Stomach (tissue), 19 donors: ENCODE measurements at places on chromosomes 11 and 22.

DNA sequence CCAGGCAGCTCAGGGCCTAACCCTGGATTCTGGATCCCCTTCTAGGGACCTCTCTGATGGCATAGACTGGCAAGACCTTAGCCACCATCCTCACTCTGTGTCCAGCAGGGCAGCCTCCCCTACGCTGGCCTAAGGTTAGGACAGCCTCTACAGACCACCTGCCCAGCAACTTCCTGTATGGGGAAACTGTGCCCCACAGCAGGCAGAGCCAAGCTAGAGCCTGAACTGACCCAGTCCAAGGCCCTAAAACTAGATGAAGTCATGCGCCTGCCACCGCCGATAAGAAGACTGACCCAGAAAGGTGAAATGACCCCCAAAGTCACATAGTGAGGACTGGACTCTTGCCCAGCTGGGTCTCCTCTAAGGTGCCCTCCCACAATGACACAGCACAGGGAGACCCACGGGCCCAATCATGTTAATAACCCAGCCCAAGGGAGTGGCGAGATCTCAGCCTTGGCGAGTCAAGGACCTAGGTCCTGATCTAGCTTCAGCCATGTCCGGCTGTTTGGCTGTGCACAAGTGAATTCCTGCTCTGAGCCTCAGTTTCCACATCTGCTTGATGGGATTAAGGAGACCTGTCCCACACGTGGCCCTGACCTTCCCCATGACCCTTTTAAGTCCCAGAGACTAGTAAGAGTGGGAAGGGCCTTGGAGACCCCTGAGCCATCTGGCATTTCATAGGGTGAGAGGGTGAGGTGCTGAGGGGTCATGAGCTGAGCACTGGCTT lies 17.6 kb downstream of the STARD10 start:
- no peak for DNase-seq

DNA sequence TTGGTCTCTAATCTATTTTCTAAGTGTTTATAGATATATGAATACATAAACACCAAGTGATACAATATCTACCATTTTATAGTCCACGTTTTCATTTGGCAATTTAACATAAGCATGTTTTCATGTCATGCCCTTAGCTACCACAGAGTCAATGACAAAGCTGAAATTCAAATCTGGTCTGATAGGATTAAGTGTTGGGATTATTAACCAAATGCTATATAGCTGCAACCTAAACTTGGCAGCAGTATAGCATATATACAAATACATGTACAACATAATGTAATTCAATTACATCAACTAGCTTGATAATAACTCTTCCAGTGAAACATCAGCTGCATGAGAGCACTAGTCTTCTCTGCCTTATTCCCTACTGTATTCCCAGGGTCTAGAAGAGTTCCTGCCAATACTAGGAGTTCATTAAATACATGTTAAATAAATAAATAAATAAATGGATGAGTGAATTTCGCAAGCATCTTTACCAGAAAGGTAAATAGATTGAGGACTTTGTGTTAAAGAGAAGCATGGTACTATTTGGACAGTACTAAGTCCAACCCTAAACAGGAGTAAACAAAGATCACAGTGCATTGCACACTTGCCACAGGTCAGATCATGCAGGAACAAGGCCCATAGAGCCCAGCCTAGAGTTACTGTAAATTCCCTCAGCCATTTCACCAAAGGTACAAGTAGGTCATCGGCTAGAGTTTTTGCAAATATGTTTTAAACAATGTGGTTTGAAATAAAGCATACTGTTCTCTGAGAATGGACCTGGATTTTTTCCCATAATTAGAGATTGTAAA lies 12.8 kb downstream of the SAA4 start:
- DNase-seq: no peak

- no peak for DNase-seq
Observed at GRCh38 chr11:44248109-44248508, 61.8 kb downstream of the ALX4 start.

DNA sequence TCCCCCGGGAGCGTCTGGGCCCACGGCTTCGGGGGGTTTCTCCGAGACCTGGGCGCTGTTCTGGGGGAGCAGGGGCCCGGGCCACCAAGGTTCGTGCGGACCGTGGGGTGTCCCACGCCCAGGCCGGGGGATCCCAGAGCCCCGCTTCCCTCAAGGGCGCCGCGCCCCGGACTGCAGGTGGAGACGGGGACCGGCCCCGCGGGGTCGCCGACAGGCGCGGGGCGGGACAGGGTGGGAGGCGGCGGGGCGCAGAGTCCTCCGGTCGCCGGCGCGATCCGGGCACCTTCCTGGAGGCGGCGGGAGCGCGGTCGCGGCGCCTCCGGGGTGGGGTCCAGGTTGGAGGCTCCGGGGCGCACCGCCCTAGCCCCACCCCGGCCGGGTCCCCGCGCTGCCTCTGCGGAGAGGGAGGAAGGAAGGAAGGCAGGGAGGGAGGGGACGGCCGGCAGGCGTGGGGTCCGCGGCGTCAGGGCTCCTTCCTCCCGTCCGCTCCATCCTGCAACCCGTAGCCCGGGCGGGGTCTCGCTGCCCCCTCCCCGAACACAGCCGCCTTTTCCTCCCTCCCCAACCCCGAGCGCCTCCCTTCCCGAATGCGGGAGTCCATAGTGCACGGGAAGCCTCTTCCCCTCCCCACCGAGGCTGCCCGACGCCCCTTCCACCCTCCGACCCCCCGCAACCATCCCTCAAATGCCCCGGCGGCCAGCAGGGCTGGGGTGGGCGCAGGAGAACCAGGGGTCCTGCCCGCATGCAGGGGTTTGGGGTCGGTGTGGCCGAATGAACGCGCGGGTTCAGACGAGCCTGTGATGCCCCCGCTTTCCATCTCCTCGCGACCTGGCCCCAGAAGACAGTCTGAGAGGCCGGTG lies 4.3 kb upstream of the ZBED4 start:
- no peak for DNase-seq

DNA sequence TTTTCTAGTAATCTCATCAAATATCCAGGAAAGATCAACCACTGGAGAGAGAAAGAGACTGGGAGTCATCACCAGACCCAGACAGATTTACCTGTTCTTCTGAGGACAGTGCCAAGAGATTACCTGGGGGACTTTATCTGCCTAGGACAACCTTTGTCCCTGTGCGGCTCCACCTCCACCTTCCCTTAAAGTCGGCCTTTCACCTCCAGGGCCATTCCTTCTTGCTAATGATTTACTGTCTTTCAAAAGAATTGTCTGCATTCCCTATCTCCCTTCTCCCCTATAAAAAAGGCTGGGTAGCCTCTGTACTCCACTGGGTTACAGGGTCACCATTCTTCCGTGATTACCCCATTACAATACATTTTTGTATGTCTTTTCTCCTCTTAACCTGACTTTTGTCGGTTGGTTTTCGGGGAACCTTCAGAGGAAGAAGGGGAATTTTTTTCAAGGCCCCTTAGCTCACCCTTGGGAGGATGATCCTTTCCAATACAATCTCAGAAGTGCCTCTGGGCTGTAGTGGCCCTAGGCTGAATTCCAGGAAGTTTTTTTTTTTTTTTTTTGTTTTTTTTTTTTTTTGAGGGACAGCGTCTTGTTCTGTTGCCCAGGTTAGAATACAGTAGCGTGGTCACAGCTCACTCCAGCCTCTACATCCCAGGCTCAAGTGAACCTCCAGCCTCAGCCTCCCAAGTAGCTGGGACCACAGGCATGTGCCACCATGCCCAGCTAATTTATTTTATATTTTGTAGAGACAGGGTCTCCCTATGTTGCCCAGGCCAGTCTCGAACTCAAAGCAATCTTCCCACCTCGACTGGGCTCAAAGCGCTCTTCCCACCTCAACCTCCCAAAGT lies 1.5 kb upstream of the HMOX1 start:
- no peak for DNase-seq

DNA sequence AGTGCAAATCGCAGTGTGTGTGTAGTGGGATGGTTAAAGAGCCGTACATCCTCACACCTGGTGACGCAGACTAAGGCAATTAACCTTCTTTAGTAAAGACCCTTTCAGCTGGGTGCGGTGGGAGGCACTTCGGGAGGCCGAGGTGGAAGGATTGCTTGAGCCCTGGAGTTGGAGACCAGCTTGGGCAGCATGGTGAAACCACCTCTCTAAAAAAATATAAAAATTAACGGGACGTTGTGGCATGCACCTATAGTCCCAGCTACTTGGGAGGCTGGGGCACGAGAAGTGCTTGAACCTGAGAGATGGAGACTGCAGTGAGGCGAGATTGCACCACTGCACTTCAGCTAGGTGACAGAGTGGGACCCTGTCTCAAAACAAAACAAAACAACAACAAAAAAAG lies 31.5 kb downstream of the ZBTB16 start:
- DNase-seq: no peak

- no peak for DNase-seq
Observed at GRCh38 chr11:58395581-58395980, 11.1 kb downstream of the OR5B3 start.

- DNase-seq: no peak
Observed at GRCh38 chr22:21708960-21709359, 26.6 kb downstream of the YPEL1 start.

- DNase-seq: no peak
Observed at GRCh38 chr11:35943309-35943708, 553 bp upstream of the LDLRAD3 start.

- no peak for DNase-seq
Observed at GRCh38 chr11:102592634-102593581, 32.2 kb downstream of the MMP20 start.

DNA sequence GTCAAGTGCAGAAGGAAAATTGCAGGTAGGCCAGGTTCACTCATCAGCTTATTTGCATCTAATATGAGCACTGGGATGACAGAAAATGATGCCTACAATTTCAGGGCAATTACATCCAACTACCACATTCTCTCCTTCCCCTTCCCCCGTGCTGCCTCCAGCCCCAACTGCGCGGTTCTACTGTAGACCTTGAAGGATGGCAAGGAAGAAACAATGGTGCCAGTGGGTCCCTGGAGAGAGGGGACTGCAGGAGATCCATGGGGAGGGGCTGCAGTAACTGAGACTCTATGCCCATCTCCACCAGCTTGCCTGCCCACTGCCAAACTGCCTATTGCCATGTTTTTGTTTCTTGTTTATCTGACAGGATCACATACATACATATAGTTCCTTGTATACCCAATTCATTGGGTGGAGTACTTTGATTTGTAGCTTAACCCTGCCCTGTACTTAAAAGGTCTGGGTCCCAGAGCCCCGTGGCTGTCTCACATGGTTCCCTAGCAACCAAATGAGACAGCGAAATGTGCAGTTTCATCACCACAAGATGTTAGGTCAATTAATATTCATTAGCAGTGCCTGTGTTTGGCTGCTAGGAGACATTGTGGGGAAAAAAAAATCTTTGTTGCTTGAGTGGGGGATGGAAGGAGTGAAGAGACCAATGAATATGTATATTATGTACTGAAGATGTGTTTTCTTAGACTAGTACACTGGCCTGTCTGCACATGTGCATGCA lies 253.5 kb upstream of the PLET1 start:
- DNase-seq: peak; percentile 56
